ENCODE measurements at places on chromosomes 6 and 20.
A peak's percentile ranks its signal among the peaks of the same experiment; 100 is the strongest.

- no peak for DNase-seq
Measured at GRCh38 chr6:113755449-113756289, 101.5 kb upstream of the MARCKS start.

DNA sequence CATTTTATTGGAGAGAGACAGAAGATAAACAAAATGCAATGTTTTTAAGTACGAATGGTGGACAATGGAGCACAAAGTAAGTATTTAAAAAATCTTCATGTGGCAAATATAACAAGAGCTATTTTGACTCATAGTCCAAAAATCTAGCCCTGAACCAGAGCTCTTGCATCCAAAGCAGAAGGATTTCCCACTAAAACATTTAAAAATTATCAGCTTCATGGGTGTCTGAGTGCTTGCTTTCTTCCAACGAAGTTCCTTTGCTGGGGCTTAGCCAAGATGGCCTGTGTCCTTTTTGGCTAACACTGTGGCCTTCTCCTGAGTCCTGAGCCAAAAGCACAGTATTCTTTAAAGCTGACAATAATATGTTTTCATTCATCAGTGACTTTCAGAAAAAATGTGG is 161.7 kb downstream of the RIMS1 start:
- no peak for DNase-seq

DNA sequence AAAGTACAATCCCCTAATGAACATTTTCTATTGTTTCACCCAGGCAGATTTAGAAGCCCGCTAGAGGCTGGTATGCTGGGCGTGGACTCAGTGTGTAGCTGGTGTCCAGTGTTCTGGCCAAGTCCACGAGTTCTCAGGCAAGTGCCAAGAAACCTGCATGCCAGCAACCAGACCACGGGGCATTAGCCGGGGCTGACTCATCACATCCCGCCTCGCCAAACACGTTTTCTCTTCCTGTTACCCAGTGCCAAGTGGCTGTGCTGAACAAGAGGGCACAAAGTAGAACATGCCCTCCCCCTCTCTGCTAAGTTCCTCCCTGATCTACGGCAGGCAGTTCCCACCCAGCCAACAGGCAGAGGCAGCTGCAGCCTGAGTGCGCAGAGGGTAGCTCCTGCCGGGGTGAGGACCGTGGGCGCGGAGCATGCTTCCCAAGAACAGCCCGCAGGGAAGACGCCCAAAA is 29.6 kb downstream of the RAMACL start:
- peak; percentile 90 for DNase-seq

DNA sequence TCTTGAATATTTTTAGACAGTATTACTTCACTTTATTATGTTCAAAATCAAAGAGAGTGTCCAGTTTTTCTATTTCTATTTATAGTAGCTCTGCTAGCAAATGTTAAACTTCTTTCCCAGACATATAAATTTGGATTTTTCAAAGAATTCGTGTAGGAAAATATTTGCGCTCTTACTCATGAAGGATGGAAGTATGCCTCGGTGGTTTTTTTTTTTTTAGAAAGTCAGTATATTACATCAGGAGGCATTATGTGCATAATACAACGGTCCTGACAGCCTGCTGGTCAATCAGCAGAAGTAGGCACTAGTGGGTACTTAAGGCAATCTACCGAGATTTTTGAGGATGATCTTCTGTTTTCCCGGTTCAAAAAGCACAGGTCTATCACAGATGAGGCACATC is 249.3 kb downstream of the TBX18 start:
- no peak for DNase-seq

GRCh38 chr6:120938876-120939472 is 395.3 kb downstream of the TBC1D32 start:
- DNase-seq = no peak

DNA sequence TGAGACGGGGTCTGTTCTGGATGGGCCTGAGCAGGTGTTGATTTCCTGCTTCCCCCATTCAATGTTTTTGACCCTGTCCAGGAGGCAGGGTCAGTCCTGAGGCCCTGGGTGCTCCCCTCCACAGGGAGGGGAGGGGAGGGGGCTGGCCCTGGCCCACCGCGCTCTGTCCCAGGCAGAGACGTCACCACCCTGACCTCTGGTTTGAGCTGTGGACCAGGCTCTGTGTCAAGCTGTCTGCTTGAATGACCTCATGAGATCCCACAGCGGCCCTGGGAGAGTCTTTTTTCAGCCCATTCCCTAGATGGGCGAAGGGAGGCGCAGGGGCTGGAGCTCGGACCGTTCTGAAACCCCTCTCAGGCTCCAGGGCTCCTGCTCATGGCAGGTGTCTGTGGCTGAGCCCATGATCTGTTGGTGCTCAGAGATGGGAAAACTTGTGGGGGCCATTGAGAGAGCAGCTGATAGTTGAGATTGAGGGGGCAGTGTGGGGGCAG is 8.9 kb upstream of the LKAAEAR1 start:
- no peak for DNase-seq

- DNase-seq = peak; percentile 83
Measured at GRCh38 chr6:73394577-73395354, at the start of gene DDX43. TSS of gene DDX43 (plus strand) at chr6:73394828. CDS start at chr6:73394906, 78 bp downstream.

DNA sequence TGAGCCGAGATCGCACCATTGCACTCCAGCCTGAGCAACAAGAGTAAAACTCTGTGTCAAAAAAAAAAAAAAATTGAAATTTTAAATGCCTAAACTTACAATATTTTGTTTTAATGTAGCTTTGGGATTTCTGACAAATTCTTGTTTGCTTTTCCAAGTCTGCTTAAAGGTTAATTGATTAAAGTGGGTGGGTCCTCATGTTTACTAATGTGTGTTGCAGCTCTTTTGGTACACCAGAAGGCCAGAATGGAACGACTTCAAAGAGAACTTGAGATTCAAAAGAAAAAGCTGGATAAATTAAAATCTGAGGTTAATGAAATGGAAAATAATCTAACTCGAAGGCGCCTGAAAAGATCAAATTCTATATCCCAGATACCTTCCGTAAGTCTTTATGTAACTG is 2.7 kb upstream of the SUMO4 start:
- DNase-seq = no peak

DNA sequence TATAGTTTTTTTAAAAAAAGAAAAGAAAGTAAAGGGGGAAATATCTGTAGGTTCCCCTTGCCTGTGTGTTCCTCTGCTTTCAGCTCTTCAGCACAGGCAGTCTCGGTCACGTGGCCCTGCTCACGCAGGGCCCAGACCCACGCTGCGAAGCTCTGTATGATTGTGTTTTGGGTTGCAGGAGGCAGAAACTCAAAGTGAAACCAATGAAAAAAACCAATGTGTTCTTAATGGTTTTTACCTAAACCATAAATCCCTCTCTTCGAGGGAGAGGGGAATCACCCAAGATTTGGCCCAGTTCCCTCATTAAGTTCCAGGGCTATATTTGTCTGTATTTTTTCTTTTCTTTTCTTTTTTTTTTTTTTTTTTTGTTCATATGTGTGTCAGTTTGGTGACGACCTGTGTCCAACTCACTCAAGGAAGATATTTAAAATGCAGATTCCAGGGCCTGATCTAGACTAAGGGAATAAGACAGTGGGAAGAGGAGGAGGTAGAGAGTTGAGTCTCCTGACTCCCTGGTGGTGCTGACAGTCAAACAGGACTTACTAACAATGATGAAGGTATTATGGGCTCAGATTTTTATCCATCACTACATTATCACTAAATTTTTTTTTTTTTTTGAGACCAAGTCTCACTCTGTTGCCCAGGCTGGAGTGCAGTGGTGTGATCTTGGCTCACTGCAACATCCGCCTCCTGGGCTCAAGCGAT is 33.8 kb upstream of the RREB1 start:
- peak; percentile 62 for DNase-seq

DNA sequence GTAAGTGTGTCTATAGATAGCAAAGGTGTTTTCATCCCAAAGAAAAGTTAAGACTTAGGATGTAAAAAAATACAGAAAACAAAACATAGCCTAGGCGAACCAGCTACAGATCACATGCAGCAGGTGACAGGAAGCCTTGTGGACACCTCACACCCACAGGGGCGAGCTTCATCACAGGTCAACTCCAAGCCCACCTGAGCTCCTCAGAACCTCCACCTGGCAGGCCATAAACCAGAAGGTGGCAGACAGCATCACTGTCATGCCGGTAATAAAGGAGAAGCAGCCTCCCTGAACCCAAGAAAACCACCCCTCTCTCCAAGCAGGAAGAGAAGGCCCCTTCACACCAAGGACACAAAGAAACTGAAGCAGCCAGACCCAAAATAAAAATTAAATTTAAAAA is 1.0 kb downstream of the RALGAPA2 start:
- DNase-seq = no peak

DNA sequence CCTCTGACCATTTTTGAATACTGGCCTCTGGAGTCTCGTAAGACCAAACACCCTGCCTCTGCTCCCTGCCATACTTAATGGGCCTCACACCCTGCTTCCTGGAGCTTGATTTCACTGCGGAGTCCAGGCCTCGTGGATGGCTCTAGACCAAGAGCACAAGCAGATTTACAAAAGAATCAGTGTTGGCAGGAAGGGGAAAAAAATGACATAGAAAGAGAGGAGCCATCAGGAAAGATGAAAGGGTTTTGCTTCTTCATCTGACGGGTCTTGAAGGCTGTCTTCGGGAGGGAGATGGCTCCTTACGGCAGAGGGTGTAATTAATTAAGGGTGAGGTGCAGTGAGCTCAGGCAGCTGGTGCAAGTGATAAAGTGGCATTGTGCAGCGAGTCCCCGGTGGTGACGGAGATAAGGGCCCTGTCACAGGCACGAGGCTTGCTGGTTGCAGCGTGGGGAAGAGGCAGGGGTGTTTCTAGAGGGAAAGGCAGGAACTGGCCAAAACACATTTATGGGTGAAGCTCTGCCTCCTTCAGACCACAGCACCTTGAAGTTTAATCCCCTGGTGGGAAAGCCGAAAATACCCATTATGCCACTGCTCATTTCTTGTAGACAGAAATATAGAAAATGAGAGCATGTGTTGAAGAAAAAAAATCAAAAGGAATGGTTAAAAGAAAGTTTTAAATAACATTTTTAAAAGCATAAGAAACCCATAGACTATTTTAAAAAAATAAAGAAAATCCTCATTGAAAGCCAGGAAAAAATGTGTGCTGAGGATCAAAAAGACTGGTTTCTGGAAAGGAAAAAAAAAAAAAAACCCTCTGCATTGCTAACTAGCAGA is 128.6 kb upstream of the LRFN2 start:
- DNase-seq = no peak

DNA sequence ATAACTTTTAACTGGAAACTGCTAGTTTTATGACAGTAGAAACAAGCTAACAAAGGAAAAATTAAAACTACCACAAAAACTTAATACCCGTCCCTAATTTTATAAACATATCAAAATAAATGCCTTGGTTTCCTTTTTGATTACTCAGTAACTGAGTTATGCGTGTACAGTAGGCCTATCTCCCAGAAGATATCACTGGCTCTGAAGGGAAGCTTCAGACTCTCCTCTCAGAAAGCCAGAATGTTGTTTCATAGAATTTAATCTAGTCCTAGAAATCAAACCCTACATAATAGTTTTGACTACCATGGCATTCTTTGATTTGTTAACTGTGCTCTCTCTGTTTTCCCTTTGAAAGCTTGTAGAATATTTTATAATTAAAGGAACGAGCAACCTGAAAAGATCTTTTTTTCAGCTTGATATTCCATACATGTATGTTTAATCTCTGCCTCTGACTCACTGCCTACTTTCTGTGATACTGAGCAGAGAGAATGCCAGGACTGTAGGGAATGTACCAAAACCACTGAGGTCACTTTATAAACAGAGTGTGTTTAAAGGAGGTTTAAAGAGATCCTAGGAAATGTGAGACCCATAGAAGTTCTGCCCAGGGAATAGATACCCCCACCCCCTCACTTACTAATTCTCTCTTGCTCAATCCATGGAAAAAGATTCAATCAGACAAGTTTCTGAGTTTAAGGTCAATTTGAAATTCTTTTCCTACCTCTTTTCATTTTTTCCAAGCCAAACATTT is 311.5 kb downstream of the HDGFL1 start:
- DNase-seq = no peak

GRCh38 chr6:130029163-130029562 is 10.8 kb downstream of the L3MBTL3 start:
- no peak for DNase-seq

DNA sequence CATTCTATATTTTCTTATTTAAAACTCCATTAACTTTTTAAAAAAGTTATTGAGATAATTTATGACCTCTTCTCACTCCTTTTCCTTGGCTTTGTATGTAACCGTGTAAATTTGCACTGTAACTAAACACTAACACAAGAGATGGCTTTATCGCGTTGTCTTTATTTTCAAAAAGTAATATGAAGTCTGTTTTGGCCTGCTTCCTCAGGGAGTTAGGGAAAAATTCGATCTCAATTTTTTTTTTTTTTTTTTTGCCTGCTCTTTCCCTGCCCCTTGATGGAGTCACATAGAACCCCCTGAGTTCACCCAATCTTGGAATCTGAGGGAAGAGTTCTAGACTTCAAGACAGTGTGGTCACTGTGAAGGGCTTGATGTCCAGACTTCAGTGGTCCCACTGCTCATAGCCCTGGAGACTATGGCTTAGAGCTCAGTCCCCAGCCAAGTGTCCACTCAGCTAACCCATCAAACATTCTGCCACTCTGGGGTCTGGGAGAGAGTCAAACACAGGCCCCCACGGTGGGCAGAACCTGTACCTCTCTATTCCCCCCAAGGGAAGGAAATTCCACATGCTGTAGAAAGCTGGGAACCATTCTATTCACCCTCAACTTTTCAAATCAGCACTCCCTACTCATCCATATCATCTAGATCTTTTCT is 15.7 kb upstream of the TBC1D22B start:
- DNase-seq = no peak

DNA sequence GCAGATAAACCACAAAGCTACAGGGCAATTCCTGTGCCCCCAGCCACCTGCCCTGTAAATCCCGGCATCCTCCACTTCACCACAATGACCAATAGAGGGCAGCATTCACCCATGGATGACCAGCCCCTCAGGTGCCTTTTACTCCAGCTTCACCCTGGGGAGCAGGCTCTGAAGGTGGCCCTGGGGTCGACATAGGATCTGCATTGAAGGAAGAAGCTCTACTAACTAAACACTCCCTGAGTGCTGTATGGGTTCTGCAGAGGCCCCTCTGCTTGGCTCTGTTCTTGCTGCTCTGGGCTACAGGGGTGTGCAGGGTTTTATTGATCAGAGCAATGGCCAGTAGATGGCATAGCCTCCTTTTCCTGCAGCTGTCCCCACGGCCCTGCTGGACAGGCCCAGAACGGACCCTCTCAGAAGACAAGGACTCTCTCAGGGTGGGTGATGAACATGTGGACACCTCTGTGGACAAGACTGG is 20.3 kb downstream of the CST4 start:
- DNase-seq = no peak

Data from Right ventricle myocardium superior (tissue), 1 donor.